D721Med (cell line): ENCODE measurements at places on chromosomes 7 and 10.

- DNase-seq, result no peak
Observed at GRCh38 chr7:3083350-3083749, 39.7 kb upstream of the CARD11 start.

DNA sequence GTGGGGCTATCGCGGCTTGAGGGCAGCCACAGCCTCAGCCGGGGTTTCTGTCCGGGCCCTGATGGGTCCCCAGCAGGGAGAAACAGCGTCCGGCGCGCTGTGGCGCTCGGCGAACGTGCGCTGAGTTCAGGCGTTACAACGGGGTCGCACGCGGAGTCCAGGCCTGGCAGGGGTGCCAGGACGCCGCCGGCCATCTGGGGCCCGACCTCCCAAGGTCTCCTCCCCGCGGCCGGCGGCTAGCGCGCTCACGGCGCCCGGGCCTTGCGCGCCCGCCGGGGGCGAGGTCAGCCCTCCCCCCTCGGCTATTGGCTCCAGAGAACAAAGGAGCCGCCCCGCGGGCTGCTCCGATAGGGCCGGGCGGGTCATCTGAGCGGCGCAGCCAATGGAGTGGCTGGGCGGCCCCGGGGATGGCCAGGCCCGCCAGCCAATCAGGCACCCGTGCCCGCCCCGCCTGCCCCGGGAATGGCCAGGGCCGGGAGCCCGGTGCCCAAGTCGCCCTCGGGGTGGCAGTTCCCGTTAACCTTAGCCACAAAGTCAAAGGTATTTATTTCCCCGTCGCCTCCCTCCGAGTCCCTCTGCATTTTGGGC lies at the start of gene ZNF775:
ZNF775 (plus strand) TSS at position 478 of the 588 bp plus-strand sequence. CDS start 9,141 bp downstream, outside the sequence.
- peak; percentile 98 for DNase-seq

GRCh38 chr10:61271127-61271780 lies 181.9 kb downstream of the TMEM26 start:
- DNase-seq, result no peak

DNA sequence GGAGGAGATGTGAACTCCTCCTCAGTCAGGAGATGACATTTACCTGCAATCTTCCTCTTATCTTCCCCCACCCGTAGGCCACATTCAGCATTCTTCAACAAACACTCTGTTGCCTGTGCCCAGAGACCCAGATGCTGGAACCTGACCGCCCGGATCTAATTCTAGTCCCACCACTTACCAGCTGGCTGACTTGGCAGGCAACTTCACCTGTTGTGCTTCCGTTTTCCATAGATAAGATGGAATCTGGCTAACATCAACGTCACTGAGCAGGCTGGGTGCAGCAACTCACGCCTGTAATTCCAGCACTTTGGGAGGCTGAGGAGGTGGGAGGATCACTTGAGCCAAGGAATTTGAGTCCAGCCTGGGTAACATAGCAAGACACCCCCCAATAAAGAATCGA lies 21.3 kb upstream of the FXYD4 start:
- no peak for DNase-seq

GRCh38 chr10:17984056-17984455 lies 32.3 kb downstream of the SLC39A12 start:
- no peak for DNase-seq

DNA sequence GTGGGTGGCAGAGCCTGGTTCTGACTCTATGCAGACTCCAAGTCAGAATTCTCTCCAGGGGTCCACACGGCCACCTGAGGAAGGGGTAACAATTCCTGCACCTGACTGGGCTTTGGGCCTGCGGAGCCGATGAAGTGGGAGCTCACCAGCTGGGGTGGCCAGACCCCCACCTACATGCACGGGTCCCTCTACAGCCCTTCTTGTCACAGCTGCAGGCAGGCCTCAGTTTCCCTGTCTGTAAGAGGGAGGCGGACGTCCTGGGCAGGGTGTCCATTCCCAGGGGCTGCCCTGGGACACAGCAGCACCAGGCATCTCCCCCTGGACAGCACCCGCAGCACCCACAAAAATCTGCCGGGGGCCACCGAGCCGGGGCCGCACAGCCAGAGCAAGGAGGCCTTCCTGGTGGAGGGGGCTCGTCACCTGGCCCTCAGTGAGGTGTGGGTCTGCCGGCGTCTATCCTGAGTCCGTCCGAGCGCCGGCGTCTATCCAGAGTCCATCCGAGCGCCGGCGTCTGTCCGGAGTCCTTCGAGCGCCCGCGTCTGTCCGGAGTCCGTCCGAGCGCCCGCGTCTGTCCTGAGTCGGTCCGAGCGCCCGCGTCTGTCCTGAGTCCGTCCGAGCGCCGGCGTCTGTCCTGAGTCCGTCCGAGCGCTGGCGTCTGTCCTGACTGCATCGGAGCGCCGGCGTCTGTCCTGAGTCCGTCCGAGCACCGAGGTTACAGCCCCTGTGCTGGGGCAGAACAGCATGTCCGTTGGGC lies 65.1 kb downstream of the PDGFA start:
- DNase-seq, result no peak

DNA sequence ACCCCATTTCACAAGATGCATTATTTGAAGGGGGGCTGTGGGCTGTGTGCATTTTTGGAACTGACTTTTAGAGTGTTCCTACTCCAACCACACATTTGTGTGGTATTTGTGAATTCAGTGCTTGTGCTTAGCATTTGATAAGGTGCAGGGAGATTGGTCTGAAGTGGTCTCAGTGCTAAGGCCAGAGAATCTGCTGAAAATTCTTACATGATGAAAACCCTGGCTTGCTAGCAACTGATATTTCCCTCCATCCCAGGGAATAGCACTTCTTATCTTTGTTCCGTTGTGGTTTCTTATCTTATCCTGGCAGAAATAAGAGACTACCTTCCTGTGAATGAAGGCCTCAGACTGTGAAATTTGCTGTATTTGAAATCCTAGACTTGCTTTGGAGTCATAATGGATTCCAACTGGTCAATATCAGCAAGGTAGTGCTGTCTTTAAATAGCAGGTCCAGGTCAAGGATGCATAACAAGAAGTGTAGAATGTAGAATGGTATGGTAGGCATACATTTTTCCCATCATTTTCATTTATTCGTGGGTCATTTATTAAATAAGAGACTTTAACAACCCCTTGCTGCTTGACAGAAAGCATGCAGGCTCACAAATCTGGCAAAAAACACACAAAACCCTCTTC lies 986.9 kb downstream of the REEP3 start:
- no peak for DNase-seq

- DNase-seq, result no peak
Observed at GRCh38 chr10:118204292-118204943, 137.7 kb downstream of the FAM204A start.

- DNase-seq, result no peak
Observed at GRCh38 chr10:11986593-11987216, 55.9 kb downstream of the UPF2 start.

DNA sequence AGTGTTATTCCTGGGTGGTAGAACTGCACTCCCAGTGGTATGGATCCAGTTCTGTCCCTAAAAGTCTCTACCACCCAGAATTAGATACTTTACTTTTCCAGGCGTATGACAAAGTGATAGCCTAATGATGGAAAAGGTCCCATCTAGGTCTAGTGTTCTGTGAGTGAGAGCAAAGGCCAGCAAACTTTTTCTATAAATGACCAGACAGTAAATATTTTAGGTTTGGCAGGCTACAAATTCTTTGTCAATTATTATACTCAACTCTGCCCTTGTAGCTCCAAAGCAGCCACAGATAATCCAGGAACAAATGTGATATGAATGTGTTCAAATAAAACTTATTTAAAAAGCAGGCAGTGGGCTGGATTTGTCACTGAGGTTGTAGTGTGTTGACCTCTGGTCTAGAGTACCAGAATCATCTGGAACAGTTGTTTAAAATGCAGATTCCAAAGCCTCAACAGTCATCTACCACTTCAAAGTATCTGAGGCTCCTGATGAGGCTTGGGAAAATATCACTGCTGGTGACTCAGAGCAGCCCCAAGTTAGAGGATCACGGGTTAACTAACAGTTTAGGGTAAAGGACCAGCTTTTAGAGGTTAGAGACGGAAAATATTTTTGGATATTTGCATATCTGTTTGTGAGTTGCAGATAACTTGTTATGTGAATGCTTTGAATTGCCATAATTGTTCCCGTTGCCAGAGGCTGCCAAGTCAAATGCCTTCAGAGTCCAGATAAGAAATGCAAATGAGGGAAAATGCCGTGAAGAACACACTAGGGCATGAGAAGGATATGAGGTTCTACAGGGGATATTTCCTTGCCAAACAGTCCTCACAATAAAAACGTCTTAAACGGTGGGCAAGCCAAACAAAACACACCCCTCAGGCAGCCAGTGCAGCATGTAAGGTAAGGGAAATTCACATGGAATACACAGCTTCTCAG lies 19.4 kb downstream of the NRAP start:
- DNase-seq, result no peak

DNA sequence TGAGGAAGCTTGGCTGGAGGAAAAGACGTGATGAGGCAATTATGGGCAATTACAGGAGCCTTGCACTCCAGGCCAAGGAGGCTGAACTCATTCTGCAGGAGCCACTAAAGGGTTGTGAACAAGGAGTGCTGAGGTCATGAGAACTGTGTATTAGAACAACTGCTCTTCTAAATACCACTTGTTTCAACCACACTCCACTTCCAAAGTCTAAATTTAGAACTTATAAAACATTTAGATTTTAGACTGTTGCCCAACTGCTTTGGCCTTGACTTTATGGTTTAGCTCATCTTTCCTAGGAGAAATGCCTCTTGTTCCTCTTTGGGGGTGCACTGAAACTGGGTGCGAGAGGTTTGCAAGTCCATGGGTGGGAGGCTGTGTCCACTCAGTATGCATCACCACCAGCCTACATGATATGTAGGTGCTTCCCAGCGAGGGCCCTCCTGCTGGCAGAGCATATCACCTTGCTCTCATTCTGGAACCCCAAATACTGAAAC lies 199.7 kb upstream of the AOAH start:
- no peak for DNase-seq

- DNase-seq, result no peak
Observed at GRCh38 chr7:75614401-75614800, 122.3 kb downstream of the SPDYE5 start.

- DNase-seq, result no peak
Observed at GRCh38 chr10:128147669-128148068, 21.4 kb upstream of the MKI67 start.

DNA sequence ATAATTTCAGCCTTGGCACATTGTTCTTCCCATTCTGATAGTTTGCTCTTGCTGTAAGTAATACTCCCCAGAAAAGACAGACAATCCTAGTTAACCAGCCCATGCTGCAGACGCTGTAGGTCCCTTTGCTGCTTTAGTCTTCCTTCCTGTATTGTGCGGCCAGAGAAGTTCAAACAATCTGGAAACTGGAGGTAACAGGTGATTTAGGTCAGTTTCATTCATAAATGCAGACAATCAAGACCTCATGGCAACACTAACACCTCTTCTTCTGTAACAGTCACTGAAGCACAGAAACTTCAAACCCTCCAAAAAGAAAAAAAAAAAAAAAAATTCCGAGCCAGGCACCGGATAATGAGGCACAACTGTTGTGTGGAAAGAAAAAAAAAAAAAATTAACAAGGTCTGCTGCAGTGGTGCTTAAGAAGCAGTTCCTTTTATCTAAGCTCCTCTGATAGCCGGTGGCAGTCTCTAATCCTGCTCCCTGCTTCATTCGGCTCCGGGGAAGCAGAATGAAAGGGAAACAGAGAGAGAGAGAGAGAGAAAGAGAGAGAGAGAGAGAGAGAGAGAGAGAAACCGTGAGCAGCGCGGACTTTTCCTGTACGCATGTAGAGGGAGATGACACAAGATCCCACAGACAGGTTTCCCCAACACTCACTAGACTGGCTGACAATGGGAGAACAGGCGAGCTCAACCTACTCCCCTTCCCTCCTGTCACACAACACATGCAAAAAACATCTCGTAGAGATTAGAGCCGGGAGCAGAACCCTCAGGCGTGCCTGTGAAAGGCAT lies at the start of gene SEMA3A:
SEMA3A (minus strand) TSS at position 306 of the 788 bp plus-strand sequence; CDS start at position 103, 203 bp downstream.
- no peak for DNase-seq

- no peak for DNase-seq
Observed at GRCh38 chr7:39702133-39702532, 78.8 kb downstream of the RALA start.

DNA sequence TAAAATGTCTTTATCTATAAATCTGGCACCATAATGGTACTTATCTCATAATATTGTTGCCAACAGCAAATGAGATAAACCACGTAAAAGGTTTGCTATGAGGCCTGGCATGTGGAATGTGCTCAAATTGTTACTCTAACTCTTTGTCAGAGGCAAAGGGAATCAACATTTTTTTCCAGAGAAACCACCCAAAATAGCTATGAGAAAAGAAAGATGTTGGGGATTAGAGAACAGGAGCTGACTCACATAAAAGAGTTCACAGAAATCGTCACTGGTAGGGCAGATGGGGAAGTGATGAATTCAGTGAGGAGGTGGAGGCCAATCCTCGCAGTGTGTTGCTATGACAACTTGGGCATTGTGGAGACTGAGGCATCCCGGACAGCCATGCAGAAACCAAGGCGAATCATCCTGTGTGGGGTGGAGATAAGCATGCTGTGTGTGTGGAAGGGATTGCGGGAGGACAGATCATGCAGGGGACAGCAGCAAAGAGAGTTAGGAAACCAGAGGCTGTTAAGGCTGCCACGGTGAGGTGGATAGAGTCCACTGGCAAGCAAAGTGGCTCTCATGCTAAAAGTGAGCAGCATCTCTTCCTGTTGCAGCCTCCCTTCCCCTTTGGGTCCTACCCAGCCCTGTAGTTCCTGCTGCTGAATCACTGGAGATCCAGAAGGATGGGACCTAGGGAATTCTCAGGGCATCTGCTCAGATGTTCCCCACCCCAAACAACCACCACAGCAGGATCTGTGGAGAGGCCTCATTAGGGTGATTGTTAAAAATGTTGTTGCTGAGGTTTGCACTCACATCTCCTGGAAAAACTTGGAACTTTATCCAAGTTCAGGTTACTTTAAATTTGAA lies 103.9 kb downstream of the CUBN start:
- no peak for DNase-seq

DNA sequence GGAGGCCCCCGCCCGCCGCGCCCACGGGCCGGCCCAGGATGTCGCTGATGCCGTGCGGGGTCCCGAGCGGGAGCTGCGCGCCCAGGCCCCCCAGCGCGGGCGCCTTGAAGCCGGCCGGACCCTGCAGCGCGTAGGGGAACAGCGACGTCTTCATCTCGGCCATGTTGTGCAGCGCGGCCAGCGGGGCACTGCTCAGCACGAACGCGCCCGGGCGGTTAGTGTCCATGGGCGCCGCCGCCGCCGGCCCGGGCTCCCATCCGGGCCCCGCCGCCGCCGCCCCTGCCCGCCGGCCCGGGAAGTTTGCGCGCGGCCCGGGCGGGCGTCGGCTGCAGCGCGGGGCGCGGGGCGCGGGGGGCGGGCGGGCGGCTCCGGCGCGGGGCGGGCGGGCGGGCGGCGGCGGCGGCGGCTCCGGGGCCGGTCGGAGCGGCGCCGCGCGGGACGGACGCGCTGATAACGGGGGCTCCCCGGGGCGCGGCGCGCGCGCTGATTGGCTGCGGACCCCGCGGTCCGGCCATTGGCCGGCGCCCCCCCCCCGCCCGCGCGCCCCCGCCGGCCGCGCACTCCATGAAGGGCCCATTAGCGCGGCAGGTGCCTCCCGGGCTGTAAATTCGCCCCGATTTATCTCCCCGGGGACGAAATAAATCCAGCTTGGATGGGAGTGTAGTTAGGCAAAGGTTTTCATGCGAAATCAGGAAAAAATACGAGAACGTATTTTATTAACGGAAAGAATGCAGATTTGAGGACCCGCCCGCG lies at the start of gene NKX6-2:
NKX6-2 (minus strand) TSS at position 425 of the 753 bp plus-strand sequence; CDS start at position 226, 199 bp downstream.
- no peak for DNase-seq

GRCh38 chr7:45682836-45683555 lies 108.8 kb downstream of the ADCY1 start:
- no peak for DNase-seq

GRCh38 chr10:112175409-112175808 lies 8.2 kb downstream of the GPAM start:
- no peak for DNase-seq

GRCh38 chr7:518630-519483 lies 789 bp downstream of the PDGFA start:
- DNase-seq, result peak; percentile 68

GRCh38 chr10:122565766-122566206 lies 5.2 kb downstream of the DMBT1 start:
- DNase-seq, result peak; percentile 36
